CD4-positive, alpha-beta T cell treated with Interferon gamma for 1 hour (primary cell): ENCODE measurements at places on chromosomes 3 and 15.

- no peak for DNase-seq
Observed at GRCh38 chr3:57726397-57726796, 29.7 kb upstream of the SLMAP start.

- no peak for DNase-seq
Observed at GRCh38 chr15:88083811-88084760, 172.5 kb downstream of the NTRK3 start.

GRCh38 chr3:58529516-58530353 lies 7.3 kb downstream of the ACOX2 start:
- no peak for DNase-seq

GRCh38 chr3:111603679-111604078 lies 8.5 kb upstream of the ZBED2 start:
- DNase-seq, result no peak

GRCh38 chr3:44013967-44014366 lies 227.7 kb upstream of the TOPAZ1 start:
- no peak for DNase-seq

GRCh38 chr15:43449981-43450380 lies 43.0 kb downstream of the TP53BP1 start:
- no peak for DNase-seq

DNA sequence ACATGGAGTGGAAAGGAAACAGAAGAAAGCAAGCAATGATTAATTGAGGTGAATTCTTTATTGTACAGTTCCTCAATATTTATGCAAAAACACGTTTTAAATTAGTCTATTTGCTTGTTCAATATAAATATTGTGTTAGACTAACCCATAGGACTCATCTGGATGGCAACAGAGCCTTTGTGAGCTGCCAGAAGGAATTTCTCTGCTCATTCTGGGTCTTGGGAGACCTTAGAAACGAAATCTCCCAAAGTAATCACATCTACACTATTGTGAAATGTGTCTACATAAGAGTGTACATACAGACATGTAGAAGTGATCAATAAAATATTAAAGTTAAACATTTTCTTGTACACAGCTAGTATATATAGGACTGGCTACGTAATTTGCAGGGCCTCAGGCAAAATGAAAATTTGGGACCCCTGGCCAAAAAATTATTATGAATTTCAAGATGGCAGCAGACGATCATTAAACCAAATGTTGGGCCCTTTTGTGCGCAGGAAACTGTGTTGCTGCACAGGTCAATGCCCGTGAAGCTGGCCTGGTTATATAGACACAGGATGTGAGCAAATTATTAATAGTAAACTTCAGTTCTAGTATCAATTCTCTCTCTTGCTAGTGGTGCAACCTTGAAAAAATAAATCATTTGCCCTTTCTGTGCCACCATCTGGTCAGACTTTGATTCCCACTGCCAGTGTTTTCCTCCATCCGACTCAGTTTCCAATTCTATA lies 83.3 kb downstream of the MINAR1 start:
- no peak for DNase-seq

DNA sequence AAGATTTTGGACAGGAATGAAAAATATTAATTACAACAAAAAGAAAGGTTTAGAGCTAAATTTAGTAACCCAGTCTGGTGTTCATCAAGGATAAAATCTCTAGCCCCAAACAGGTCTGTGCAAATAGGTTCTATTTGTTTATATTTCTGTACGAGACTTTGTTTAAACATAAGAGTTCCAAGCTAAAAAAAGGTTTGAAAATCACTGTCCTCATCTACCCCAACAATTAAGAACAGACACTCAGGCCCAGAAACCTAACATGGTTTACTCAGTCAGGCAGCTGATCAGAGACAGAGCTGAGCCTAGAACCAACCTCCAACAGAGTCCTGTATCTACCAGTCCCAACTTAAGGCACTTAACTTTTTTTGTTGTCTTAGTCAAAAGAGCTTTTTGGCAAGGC lies 49.3 kb downstream of the SNX4 start:
- DNase-seq, result no peak

DNA sequence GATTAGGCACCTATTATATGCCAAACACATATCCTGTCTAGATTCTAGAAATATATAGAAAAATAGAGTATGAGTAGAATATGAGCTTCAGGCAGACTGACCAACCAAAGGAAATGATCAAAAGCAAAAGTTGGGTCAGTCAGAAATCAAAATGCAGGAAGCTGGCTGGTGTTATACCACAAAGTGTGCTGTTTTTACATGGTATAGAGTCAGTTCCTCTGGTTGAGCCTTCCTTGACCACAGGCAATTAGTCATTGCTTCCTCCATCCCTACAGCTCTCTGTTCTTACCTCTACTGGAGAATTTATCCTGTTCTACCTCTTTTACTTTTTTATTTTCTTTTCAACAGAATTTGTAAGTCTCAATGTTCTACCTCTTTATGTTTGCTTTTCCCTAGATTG lies 149.8 kb downstream of the TMCO5A start:
- no peak for DNase-seq

GRCh38 chr3:47571391-47572175 lies 7.1 kb downstream of the CSPG5 start:
- no peak for DNase-seq

DNA sequence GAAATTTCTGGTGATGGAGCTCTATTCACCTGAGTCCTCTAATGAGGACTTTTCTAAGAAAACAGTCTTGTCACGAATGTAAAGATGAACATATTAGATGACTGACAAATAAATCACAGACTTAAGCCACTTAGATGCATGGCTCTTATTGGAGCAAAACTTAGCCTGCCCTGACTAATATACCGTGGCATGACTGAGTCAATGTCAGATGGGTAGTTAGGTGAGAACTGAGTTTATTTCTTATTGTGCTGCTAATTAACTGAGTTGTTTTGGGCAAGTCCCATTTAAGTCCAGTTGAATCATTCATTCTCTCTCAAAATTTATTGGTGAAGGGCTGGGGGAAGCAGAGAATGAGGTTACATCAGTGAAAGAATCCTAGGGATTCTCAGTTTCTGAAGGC lies 459.8 kb downstream of the MCTP2 start:
- no peak for DNase-seq

- no peak for DNase-seq
Observed at GRCh38 chr3:197475514-197475913, 80.3 kb downstream of the BDH1 start.
